ENCODE measurements at places on chromosomes 3 and 15.

DNA sequence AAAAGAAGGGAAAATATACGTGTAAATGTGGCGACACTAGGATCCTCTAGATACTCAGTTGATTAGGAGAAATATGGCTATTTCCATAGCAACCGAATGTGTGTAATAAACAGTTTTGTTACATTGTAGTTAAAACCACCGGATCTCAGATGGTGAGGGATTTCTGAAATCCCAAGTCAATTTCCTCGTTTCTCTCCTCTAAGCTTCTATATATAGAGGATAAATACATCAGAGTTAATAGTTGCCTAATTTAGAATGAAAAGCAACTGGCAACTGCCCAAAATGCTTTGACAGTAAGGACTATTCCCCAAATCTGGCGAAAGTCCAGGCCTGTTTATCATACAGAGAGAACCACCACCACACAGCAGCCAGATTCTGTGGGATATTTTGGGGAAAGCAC lies 112.6 kb downstream of the GABRB3 start:
- DNase-seq, result no peak

GRCh38 chr3:187519428-187519890 lies 150.7 kb downstream of the SST start:
- DNase-seq, result no peak

GRCh38 chr15:33016405-33017024 lies 178.0 kb downstream of the FMN1 start:
- DNase-seq, result no peak

DNA sequence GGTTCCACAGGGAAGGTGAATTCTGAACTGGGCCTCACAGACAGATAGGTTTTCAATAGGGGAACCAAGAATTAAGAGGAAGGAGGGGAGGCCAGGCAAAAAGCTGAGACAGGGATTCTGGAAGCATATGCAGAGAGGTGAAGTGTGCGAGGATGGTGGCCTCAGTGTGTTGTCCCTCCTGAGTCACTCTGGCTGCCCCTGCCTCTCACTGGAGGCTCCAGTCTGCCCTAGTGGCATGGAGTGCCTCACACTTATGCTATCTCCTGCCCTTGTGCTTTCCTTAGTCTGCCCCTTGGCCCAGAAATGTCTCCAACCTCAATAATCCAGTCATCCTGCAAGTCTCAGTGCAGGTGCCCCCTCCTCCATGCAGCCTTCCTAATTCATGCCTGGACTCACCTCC lies 32.2 kb upstream of the RBP1 start:
- no peak for DNase-seq

GRCh38 chr3:9862391-9863057 lies 17.5 kb downstream of the CIDEC start:
- DNase-seq, result no peak

GRCh38 chr3:10935028-10935427 lies 57.5 kb upstream of the SLC6A1 start:
- no peak for DNase-seq

- DNase-seq, result no peak
Measured at GRCh38 chr15:92920595-92921161, 20.6 kb downstream of the CHD2 start.

- DNase-seq, result no peak
Measured at GRCh38 chr15:79878078-79878705, 18.6 kb downstream of the MTHFS start.

DNA sequence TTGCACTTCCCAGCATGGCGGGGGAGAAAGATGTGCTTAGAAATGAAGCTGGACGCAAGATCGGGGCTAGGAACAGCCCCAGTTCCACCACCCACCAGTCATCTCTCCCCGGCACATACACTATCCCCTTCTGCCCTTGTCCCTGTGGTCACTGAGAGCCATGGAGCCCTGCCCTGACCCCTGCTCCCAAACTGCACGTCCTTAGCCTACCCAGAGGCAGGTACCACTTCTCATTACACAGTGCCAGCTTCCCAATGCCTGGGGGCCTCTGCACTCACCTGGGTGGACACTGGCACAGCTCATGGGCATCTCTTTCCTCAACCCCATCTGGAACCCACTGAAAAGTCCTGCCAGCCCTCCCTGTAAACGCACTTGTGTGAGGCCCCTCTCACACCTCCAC lies 139.3 kb upstream of the PRR20G start:
- DNase-seq, result no peak

- no peak for DNase-seq
Measured at GRCh38 chr3:74812756-74813155, 198.3 kb upstream of the CNTN3 start.

DNA sequence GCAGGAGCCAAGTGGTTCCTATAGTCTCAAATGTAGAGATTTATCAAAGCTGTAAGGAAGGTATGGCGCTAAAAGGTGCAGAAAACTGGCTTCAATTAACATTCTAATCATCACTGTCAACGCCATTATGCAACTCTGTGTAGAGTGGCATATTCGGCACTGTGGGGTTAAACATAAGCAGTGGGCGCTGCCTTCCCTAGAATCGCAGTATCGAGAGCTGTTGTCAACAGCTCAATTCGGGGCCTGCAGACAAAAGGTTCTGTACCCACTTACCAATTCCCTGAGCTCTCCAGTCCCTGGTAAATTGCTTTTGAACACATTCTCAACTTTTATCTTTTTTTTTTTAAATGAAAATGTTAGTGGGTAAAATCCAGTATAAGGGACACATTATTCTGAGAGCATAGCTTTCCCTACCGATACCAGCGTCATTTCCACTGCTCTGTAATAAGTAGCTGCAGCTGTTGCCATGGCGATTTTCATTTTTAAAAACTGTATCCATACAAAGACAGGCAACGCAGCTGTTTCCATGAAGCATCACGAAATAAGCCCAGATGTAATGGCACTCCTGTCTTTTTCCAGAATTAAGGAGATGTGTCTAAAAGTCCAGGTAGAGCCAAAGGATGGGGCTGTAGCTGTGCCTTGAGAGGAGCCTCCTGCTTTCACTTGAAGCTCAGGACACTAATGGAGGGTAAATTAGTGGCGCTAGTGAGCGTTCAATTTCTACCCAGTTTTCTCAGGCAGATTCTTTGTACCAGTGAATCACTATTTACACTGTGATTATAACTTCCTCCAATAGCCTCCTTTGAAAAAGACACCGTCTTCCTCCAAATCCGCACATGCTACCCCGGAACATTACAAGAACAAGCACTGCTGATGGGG lies 250.3 kb downstream of the SLC9A9 start:
- DNase-seq, result no peak

DNA sequence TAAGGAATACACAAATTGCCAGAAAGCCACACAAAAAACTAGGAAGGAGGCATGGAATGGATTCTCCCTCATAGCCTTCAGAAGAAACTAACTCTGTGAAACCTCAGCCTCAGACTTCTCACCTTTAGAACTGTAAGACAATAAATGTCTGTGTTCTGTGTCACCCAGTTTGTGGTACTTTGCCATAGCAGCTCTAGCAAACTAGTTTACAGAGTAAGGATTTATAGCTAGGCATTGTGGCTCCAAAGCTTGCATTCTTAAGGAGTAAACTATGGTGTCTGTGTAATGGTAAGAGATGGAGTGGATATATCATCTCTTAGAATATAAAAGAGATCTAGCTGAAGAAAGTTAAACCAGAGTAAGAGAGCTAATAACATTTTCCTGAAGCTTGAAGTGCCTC lies 18.9 kb downstream of the EPHA6 start:
- no peak for DNase-seq

DNA sequence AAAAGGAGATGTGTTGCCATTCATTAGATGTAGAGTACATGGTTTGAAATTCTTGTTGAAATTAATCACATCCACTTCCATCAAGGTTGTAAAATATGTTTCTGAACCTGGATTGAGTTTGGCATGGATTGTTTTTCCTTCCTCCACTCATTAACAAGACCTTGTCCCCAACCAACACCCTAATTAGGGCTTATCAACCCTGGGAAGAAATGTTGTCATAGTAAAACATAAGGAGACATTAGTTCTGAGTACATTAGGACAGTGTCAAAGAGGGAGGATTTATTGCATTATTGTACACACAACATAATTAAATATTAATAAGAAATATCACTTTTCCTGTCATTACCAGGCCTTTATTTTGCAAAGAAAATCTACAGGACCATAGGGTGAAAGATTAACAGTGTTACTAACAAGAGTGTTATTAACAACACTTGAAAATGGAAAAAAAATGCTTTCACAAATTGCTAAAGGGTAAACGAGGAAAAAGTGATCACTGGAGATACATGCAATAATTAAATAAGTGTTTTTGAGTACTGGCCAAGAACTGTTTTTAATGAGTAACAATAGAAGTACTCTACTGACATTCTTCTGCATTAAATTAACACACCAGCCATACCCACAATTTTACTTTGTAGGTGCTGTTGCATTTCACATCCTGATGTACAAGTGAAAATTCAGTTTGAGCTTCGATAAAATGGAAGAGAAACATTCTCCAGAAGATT lies 30.4 kb upstream of the WDR72 start:
- DNase-seq, result no peak

DNA sequence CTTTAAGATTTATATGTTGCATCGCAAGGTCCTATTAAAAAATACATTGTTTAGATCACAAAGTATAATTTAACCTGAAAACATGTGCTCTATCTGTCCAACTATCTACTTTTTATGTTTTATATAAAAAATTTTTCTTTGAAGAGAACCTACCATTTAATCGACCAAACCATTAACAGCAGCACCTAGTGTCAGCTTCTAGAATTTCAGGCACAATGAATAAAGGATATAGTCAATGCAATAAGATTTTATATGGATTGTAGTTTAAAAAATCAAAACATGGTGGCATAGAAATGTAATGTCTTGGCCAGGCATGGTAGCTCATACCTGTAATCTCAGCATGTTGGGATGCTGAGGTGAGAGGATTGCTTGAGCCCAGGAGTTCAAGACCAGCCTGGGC lies 313.7 kb downstream of the GAP43 start:
- DNase-seq, result no peak

DNA sequence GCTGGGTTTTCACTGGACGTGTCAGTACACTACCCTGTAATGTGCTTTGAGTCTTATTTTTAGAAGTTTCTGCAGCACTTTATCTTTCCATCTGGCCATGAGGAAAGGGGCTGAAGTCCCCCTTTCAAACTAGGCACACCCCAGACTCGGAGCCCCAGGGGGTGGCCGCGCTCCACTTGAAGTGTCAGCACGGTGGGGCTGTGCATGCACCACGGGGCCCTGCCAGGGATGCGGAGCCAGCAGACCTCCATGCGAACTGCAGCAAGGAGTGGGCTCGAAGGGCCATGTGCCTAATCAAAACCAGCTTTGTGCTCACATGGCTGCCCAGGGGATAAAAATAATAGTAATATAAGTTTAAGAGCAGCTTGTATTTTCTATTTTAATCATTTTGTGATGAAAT lies 100.9 kb upstream of the HACD2 start:
- DNase-seq, result no peak

- no peak for DNase-seq
Measured at GRCh38 chr3:124652009-124652408, 78.2 kb upstream of the UMPS start.

Measured in KG1 (cell line).